ENCODE measurements at places on chromosomes 11 and 22.

GRCh38 chr11:8262552-8263108, 1.0 kb downstream of the LMO1 start:
- no peak for DNase-seq
- H3K27ac ChIP-seq = no peak overlapping the region
- peak overlapping the region; percentile 59 for H3K4me3 ChIP-seq
- peaks cover 2% of the 10 kb centered on the region for H3K4me1 ChIP-seq

GRCh38 chr11:69213964-69214363, 58.2 kb downstream of the SMIM38 start:
- H3K36me3 ChIP-seq = no peaks in the 10 kb centered on the region
- no peak overlapping the region for H3K4me3 ChIP-seq
- no peak for DNase-seq
- no peaks in the 10 kb centered on the region for H3K4me1 ChIP-seq
- no peak overlapping the region for H3K27ac ChIP-seq

DNA sequence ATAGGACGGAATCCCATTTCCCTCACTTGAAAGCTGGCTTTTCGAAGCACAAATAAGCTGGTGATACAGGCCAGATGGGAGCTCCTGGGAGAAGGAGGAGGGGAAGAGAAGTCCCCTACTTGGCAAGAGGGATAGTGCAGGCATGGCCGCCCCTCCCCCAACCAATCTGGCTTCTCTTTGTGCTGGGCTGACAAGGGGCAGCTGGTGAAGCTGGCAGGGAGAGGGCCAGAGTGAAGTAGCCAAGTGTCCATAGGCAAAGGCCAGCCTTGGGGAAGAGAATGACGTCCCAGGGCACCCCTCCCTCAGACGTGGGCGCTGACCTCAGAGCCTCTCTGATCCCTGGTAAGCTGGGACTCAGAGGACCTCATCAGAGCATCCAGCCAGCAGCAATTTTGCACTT, 78.7 kb upstream of the GRAMD1B start:
- DNase-seq = no peak
- peaks cover 3% of the 10 kb centered on the region for H3K4me1 ChIP-seq
- H3K4me3 ChIP-seq = no peak overlapping the region
- H3K27ac ChIP-seq = no peak overlapping the region

DNA sequence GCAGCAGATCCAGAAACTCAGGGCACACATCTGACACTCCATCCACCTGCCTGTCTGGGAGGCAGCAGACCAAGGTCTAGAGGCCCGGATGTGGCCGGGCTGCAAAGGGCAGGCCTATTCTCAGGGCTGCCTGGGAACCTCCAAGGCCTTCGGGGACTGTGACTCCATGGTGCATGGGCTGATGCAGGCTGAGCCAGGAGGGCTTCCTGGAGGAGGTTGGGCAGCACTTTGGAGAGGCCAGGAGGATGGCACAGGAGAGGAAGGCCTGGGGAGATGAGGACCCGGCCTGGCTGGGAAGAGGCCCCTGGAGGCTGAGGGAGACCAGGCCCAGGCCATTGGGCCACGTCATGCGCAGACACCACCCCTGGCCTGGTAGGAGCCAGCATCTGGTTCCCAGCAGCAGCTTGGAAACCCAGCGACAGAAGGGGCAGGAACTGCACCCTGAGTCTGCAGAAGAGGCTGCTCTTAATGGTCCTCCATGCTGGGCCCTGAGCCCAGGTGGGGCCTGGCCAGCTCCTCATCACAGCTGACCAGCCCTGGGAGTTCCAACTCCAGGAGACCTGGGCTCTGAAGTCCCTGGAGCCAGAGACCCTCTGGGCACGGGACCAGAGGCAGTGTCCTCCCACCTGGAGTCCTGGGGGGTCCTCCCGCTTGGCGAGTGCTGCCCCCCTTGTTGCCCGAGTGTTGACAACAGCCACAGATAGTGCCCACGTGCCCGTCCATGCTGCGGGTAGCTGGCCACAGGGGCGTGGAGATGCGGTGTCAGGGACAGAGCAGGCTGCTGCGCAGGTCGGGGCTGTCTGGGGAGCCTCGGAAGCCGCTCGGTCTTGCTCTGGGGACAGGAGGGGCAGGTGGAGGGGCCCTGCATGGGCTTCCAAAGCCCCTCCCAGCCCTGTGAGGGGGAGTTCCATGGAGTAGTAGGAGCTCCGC, 5.5 kb downstream of the PHLDA2 start:
- no peak overlapping the region for H3K27ac ChIP-seq
- DNase-seq = no peak
- no peaks in the 10 kb centered on the region for H3K36me3 ChIP-seq
- H3K27me3 ChIP-seq = peaks cover 8% of the 10 kb centered on the region

GRCh38 chr11:131616481-131617140, 246.2 kb downstream of the NTM start:
- H3K4me1 ChIP-seq = peaks cover 2% of the 10 kb centered on the region
- DNase-seq = no peak
- no peaks in the 10 kb centered on the region for H3K36me3 ChIP-seq
- H3K27me3 ChIP-seq = no peaks in the 10 kb centered on the region

- H3K4me3 ChIP-seq = no peak overlapping the region
- DNase-seq = no peak
- H3K4me1 ChIP-seq = no peaks in the 10 kb centered on the region
- no peaks in the 10 kb centered on the region for H3K27me3 ChIP-seq
- H3K27ac ChIP-seq = no peak overlapping the region
- no peaks in the 10 kb centered on the region for H3K36me3 ChIP-seq
Observed at GRCh38 chr11:6620636-6621035, 1.4 kb upstream of the TPP1 start.

- DNase-seq = no peak
- no peaks in the 10 kb centered on the region for H3K4me1 ChIP-seq
- no peak overlapping the region for H3K27ac ChIP-seq
Observed at GRCh38 chr22:29300467-29300806, 6.0 kb upstream of the GAS2L1 start.

GRCh38 chr22:37777122-37777687, 30.5 kb upstream of the GCAT start:
- no peaks in the 10 kb centered on the region for H3K27me3 ChIP-seq
- H3K27ac ChIP-seq = no peak overlapping the region
- H3K4me1 ChIP-seq = peaks cover 2% of the 10 kb centered on the region
- no peak for DNase-seq
- H3K36me3 ChIP-seq = peaks cover 2% of the 10 kb centered on the region
- H3K4me3 ChIP-seq = no peak overlapping the region

GRCh38 chr22:35972559-35972958, 56.1 kb downstream of the RBFOX2 start:
- H3K4me3 ChIP-seq = no peak overlapping the region
- H3K27ac ChIP-seq = no peak overlapping the region
- H3K27me3 ChIP-seq = no peaks in the 10 kb centered on the region
- peaks cover 4% of the 10 kb centered on the region for H3K4me1 ChIP-seq
- H3K36me3 ChIP-seq = no peaks in the 10 kb centered on the region

GRCh38 chr11:95850137-95850536, 59.8 kb downstream of the CEP57 start:
- no peaks in the 10 kb centered on the region for H3K27me3 ChIP-seq
- H3K4me1 ChIP-seq = no peaks in the 10 kb centered on the region
- no peak overlapping the region for H3K27ac ChIP-seq
- no peak overlapping the region for H3K4me3 ChIP-seq

DNA sequence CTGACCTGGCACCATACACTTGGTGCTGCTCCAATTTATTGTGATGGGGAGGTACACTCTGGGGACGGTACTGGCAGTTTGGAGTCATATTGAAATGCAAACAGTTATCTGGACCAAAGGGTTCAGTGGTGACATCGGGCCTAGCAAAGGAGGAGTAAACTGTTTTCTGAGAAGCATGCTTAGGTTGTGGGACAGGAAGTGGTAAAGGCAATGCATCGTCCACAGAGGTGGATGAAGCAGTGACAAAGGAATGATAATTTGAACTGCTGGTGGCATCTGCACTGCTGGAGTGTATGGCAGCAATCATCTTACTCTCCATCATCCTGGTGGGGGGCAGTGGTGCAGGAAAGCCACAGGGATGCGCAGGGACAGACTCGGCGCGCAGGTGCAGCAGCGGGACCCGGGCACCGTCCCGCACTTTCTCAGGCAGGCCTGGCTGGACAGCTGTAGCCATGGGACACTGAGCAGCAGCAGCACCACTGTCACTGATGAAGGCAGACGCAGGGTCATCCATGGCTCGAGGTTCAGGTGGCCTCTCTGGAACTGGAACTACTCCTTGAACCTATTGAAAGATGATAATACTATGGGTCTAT, 28.0 kb upstream of the TP53AIP1 start:
- no peak overlapping the region for H3K27ac ChIP-seq
- no peaks in the 10 kb centered on the region for H3K4me1 ChIP-seq
- no peak overlapping the region for H3K4me3 ChIP-seq
- H3K27me3 ChIP-seq = no peaks in the 10 kb centered on the region
- peaks cover 15% of the 10 kb centered on the region for H3K36me3 ChIP-seq

DNA sequence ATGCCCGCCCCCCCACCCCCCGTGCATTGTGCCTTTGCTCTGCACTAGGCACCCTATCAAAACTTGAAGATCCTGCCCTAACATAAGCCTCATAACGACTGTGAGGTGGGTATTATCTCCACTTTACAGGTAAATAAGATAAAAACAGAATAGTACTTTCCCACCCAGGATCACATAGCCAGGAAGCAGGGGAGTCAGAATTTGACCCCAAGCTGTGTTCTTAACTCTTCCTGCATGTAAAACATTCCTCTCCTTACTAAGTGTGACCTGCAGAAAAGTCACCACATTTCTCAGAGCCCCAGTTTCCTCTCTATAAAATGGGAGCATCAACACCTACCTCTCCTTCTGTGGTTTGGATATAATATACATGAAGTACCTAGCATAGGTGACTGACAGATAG, 18.2 kb upstream of the ANKK1 start:
- no peak for DNase-seq
- H3K4me1 ChIP-seq = no peaks in the 10 kb centered on the region
- H3K36me3 ChIP-seq = no peaks in the 10 kb centered on the region
- no peak overlapping the region for H3K4me3 ChIP-seq

GRCh38 chr11:72643547-72643946, 30.7 kb downstream of the PDE2A start:
- peaks cover 20% of the 10 kb centered on the region for H3K27me3 ChIP-seq
- H3K27ac ChIP-seq = no peak overlapping the region
- no peak for DNase-seq
- 0 out of 2 replicates have a peak, but pooled peaks cover 2% of the 10 kb centered on the region for H3K4me1 ChIP-seq
- H3K4me3 ChIP-seq = no peak overlapping the region

- H3K27me3 ChIP-seq = no peaks in the 10 kb centered on the region
- DNase-seq = peak; percentile 9
- H3K36me3 ChIP-seq = no peaks in the 10 kb centered on the region
- H3K27ac ChIP-seq = no peak overlapping the region
- no peaks in the 10 kb centered on the region for H3K4me1 ChIP-seq
Observed at GRCh38 chr11:32792948-32793475, 1.4 kb downstream of the CCDC73 start.

- no peak for DNase-seq
- H3K4me3 ChIP-seq = no peak overlapping the region
- no peaks in the 10 kb centered on the region for H3K36me3 ChIP-seq
- H3K4me1 ChIP-seq = no peaks in the 10 kb centered on the region
Observed at GRCh38 chr11:83685730-83686129, 399.6 kb upstream of the CCDC90B start.

GRCh38 chr22:49161002-49161850, 666.4 kb downstream of the BRD1 start:
- no peak for DNase-seq
- no peak overlapping the region for H3K4me3 ChIP-seq
- no peaks in the 10 kb centered on the region for H3K36me3 ChIP-seq
- H3K27ac ChIP-seq = no peak overlapping the region
- H3K4me1 ChIP-seq = no peaks in the 10 kb centered on the region
- no peaks in the 10 kb centered on the region for H3K27me3 ChIP-seq

GRCh38 chr11:1852271-1852876, 510 bp upstream of the LSP1 start:
- H3K27ac ChIP-seq = no peak overlapping the region
- H3K4me3 ChIP-seq = no peak overlapping the region

DNA sequence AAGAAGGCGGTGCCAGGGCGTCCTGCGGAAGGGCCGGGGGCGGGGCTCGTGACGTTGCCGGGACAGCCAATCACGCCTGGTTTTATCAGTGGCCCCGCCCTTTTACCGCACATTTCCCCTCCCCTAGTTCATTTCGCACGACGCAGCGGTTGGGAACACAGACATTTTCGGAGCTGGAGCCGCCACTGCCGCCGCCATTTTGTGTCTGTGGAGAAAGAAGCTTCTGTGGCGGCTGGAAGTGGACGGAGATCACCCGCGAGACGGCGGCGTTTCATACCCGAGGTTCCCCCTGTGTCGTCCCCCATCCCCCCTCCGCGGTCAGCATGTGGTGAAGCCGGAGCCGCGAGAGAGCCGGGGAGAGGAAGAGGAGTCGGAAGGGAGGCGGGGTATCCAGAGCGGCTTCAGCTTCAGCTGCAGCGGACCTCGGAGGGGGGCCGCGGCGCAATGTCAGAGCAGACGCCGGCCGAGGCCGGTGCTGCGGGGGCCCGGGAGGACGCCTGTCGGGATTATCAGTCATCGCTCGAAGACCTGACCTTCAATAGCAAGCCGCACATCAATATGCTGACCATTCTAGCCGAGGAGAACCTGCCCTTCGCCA, at the start of gene PCF11:
PCF11 (plus strand) TSS at position 136 of the 598 bp plus-strand sequence; CDS start at position 445, 309 bp downstream.
- H3K27ac ChIP-seq = no peak within 1 kb of the TSS
- no peaks in the 10 kb centered on the region for H3K36me3 ChIP-seq
- H3K27me3 ChIP-seq = no peaks in the 10 kb centered on the region
- peak within 1 kb of the TSS; percentile 99 for H3K4me3 ChIP-seq
- no peak for DNase-seq

DNA sequence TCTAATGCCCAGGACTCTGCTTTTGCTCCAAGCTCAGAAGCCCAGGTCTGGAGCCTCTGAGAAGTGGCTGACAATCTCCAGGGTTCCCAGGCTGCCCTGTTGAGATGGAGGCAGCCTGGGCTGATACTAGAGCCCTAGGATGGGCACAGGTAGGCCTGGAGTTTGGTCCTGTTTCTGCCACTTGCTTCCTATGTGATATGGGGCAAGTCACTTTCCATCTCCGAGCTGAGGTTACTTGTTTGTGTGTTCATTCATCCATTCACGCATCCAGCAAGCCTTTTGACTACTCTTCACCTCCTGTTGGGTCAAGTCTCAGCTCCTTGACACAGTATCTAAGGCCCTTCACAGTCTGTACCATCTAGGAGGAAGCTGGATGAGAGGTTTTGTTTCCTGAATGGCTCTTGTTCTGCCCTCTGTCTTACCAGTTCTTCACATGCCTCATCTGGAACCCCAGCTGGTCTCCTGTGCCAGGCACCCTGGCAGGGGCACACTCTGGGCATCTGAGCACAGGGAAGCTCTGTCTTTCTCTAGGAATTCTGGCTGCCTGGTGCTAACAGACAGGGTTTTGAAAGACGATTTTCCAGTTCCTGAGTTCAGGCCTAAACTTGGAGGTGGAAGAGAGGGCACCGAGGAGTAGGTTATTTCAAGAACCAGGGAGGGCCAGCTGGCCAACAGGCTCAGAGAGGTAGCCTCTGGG, 53.2 kb upstream of the AMPD3 start:
- no peak overlapping the region for H3K4me3 ChIP-seq
- H3K27ac ChIP-seq = no peak overlapping the region
- H3K36me3 ChIP-seq = no peaks in the 10 kb centered on the region
- H3K4me1 ChIP-seq = no peaks in the 10 kb centered on the region
- DNase-seq = no peak
- H3K27me3 ChIP-seq = no peaks in the 10 kb centered on the region

Data from iPS DF 6.9 (cell line).